ENCODE measurements at places on chromosomes 2 and 18. TPM values are rescaled to one million over a fixed set of nuclear protein-coding genes. Genes with fewer than 3 reads are reported as not detected.

Gene PLGLB2
- 0.16 TPM for total RNA-seq

Gene OR6B2
- total RNA-seq: not detected

Gene UGT1A5
- not detected for total RNA-seq

Gene ADGRF3
- not detected for total RNA-seq

Gene TDRD15
- not detected for total RNA-seq

Gene MFSD2B
- total RNA-seq: 0.36 TPM

Gene ALPP
- total RNA-seq: 0.56 TPM

Gene ANKRD62
- not detected for total RNA-seq

All from A549 treated with RU486 at 1 μM for 4 hours (cell line).